CD4-positive, alpha-beta T cell treated with Interleukin-10 for 1 hour (primary cell): ENCODE measurements at places on chromosomes 1 and 21.

GRCh38 chr1:57713501-57713900 is 289.6 kb upstream of the DAB1 start:
- no peak for DNase-seq

DNA sequence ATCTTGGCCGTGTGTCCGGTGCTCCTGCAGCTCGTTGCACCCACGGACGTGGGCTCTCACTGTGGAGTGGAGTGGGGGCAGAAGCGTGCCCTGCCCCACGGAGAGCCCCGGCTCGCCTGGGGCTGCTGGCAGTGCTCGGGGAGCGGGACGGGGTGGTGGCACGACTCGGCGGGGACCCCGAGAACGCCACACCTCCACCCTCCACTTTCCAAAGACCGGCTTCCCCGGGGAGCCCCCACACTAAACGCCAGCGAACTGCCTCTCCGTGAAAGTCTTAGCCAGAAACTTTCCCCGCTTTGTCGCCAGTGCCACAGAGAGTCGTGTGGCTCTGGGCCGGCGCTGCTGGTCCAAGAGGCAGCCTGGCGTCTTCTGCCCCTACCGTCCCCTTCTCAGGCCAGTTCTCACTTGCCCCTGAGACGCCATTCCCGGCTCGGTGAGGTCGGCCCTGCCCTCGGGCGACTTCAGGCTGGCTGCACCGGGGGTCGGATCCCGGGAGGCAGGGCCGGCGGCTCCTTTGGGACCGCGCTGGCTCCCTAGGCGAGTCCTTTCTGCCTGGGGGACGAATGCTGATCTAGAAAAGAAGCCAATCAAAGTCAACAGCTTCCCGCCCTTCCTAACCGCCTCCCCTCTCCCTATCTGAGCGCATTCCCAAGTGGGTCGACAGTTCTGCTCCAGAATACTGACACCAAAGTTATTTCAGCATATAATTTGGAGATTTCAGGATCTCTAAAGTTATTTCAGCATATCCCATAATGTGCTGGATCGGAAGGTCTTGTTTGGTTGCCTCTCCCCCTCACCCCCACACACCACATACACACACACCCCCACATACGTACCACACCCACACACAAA is 2.6 kb upstream of the SAMD13 start:
- DNase-seq = no peak

GRCh38 chr1:87451229-87451920 is 122.7 kb downstream of the LMO4 start:
- DNase-seq = no peak

GRCh38 chr1:163315773-163316374 is 5.9 kb upstream of the NUF2 start:
- peak; percentile 59 for DNase-seq

- DNase-seq = no peak
Observed at GRCh38 chr1:187451238-187451637, 622.5 kb downstream of the PLA2G4A start.

GRCh38 chr21:31397939-31398338 is 53.9 kb upstream of the TIAM1 start:
- DNase-seq = peak; percentile 34

DNA sequence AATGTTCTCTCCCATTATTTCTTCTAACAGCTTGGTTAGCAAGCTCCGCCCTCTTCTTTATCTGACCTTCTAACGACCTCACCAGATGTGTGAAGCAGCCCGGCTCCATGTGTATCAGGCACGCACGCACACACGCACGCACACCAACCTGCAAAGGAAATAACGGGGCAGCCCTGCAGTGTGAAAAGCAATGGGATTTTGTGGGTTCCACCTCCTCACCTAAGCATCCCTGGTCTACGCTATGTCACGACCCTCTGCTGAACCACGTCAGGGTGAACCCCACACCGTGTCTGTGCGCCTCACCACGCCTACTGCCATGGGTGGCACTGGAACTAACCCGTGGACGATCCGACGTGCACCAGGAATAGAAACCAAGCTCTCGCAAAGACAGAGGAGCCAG is 10.4 kb downstream of the SSU72 start:
- DNase-seq = no peak

DNA sequence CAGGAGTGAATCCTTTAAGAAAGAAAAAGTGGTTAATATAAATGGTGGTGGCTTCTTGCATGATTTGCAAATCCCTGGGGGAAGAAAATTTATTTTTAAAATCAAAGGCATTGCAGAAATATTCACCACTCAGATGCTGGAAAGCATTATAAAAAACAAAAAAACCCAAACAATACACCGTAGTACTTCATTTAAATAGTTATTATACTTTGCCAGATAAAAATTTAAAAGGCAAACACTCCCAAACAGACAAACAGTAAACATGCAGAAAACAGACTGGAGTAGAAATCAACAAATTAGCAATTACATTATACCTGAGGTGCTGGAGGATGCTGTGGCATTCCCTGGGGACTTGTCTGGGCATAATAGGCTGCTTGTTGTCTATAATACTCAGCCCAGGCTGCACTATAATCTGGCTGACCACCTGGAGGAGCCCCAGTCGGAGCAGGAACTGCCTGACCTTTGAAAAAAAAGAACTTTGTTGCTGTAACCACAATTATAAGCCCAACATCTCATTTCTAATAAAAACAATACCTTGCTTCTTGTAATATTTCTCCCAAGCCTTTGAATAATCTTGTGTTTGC is 29.9 kb downstream of the FUBP1 start:
- no peak for DNase-seq

DNA sequence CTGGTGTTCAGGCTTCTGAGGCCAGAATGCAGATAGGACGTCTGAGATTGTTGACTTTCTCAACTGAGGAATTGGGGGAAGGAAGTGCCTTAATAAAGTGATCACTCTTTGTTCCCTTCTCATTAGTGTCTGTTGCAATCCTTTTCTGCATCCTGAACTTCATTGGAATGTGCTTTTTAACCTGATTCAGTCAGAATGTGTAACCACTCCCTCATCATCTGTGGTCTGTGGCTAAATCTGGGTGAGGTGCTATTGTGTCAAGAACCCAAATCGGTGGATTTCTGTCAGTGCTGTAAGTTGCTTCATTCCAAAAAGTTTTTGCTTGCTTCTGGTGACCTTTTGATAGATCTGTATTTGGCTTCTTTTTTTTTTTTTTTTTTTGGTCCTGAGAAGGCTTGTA is 38.2 kb downstream of the ARID1A start:
- DNase-seq = peak; percentile 39

GRCh38 chr1:10819198-10819901 is 22.9 kb upstream of the CASZ1 start:
- no peak for DNase-seq

DNA sequence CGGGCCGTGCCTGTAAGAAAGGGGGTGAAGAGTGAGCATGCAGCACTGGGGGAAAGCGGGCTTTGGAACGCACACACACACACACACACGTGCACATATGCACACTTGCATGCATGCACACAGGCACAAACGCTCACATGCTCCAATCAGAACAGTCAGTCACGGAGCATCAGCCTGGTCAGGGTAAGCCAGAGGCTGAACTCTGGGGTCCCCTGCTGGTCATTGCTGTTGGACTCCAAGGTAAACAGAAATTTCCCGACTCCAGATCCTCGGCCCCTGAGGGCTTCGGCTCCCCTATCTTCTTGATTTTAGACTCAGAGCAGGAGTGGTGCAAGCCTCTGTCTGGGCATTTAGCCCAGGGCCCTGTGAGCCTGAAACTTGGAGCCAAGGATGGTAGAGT is 54.2 kb downstream of the SYT2 start:
- peak; percentile 7 for DNase-seq

DNA sequence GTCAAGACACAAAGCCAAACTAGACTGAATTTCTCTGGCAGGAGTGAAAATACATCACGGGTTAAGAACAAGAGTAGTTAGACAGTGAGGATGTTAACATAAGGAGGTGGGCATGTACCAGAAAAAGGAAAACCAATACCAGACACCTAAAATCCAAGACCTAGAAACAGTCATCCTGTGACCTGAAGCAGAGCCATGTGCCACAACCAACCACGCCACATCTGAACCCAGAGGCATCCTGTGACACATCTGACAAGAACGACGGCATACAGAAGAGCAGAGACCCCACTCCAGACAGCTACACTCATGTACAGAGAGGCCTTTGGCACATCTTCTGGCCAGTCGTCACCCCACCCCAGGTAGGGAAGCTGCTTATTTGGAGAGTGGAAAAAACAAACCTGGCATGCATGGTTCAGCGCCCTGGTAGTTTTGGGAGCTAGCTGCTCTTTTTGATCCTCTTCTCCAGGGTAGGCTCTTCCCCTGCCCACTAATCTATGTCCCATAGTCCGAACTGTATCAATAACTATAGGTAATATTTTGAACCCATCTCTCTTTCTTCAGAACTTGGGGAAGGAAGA is 72.1 kb downstream of the SLC45A1 start:
- no peak for DNase-seq

GRCh38 chr1:220099826-220100225 is 5.9 kb downstream of the IARS2 start:
- no peak for DNase-seq
